GM12878 (cell line): ENCODE measurements at places on chromosomes 4 and X. TPM values are rescaled to one million over a fixed set of nuclear protein-coding genes. Genes with fewer than 3 reads are reported as not detected.
A peak's percentile ranks its signal among the peaks of the same experiment; 100 is the strongest.

Gene SUPT20HL2
- total RNA-seq, result not detected in 2 replicates

Gene VSIG4
- 0.13 and 0.36 TPM in 2 replicates for total RNA-seq

Gene RHOXF1
- total RNA-seq, result not detected in 2 replicates

Gene GPR50
- not detected in 2 replicates for total RNA-seq

DNA sequence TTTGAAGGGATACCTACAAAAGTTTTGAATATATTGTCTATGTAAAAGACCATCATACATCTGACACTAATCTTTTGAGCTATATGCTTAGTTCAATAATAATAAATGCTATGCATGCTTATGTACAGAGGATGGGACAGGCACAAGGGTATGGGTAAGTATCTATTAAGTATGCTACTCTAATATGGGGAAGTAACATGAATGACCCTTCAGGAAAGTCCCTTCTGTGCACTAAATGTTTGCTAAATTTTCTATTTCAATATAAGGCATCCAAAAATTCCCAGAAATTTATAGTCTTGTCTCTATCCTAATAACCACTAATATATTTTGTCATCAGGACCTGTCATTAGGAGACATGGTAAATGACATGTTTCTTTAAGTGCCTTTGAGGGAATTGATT lies 19.0 kb downstream of the ATP8A1 start:
- peak overlapping the region; percentile 33; the same call in 1 of the 2 replicates for H3K4me3 ChIP-seq
- no peaks in the 10 kb centered on the region for H3K27me3 ChIP-seq
- peaks cover 76% of the 10 kb centered on the region for H3K4me1 ChIP-seq
- H3K27ac ChIP-seq, result peak overlapping the region; percentile 98
- DNase-seq, result no peak

Gene KIAA1210
- not detected in 2 replicates for total RNA-seq

Gene FAM200B
- total RNA-seq, result 14.9 and 15.9 TPM in 2 replicates

Gene FHDC1
- 0.05 and 0.08 TPM in 2 replicates for total RNA-seq

- no peak overlapping the region for H3K27ac ChIP-seq
- no peaks in the 10 kb centered on the region for H3K27me3 ChIP-seq
- no peaks in the 10 kb centered on the region for H3K4me1 ChIP-seq
- H3K36me3 ChIP-seq, result no peaks in the 10 kb centered on the region
Measured at GRCh38 chrX:132940727-132941327, 17.6 kb downstream of the HS6ST2 start.
